Thoracic aorta (tissue), 2 donors: ENCODE measurements at places on chromosomes 12 and 14. TPM values are rescaled to one million over a fixed set of nuclear protein-coding genes. Genes with fewer than 3 reads are reported as not detected.

DNA sequence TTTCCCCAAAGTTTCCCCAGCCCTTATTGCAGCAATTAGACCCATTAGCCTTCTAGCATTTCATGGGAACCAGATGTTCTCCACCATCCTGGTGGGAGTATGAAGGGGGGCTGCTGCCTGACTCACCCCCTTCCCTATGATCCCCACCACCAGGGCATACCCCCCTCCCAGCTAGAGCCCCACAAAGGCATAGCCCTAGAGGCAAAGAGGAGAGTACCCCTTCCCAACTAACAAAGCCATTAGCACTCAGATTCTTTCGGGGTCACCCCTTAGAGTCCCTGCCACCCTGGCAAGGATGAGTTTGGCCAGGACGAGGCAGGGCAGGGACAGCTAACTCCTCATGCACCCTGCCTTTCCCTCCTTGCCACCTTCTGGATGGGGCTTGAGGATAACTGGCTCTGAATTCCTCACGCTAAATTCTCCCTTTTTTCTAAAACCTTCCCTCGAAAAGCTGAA lies 9.2 kb downstream of the RARG start:
- peaks cover 3% of the 10 kb centered on the region for H3K36me3 ChIP-seq
- peak overlapping the region; percentile 97 for H3K27ac ChIP-seq
- H3K27me3 ChIP-seq, result no peaks in the 10 kb centered on the region
- peak overlapping the region; percentile 4 for H3K4me3 ChIP-seq
- H3K4me1 ChIP-seq, result peaks cover 32% of the 10 kb centered on the region

Gene TOMM20L
- not detected for total RNA-seq

DNA sequence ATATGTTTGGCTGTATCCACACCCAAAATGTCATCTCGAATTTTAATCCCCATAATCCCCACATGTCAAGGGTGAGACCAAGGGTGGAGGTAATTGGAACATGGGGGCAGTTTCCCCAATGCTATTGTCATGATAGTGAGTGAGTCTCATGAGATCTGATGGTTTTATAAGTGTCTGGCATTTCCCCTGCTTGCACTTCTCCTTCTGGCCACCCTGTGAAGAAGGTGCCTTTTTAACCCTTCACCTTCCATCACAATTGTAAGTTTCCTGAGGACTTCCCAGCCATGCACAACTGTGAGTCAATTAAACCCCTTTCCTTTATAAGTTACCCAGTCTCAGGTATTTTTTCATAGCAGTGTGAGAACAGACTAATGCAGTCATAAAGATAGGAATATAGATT lies 216.7 kb upstream of the SSTR1 start:
- DNase-seq, result no peak
- no peaks in the 10 kb centered on the region for H3K36me3 ChIP-seq
- no peaks in the 10 kb centered on the region for H3K27me3 ChIP-seq
- no peak overlapping the region for H3K27ac ChIP-seq
- no peaks in the 10 kb centered on the region for H3K4me1 ChIP-seq

DNA sequence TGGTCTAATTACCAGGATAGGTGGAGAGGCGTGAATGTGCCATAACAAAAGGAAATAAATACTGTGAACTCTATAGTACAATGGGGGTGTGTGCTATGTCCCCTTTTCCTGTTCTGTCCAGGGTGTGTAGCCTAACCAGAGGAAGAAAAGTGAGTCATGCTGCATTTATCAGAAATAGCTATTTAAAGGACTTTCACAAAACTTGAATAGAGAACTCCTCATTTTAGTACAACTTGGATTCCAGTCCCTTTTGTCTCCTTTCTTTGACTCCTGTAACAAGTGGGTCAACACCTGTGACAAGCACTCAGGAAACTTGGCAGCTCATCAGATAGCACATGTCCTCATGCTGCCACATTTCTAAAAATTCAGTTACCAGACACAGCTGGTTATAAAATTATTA lies 123.4 kb downstream of the CCDC91 start:
- no peak for DNase-seq
- no peak overlapping the region for H3K4me3 ChIP-seq
- H3K27me3 ChIP-seq, result no peaks in the 10 kb centered on the region
- H3K4me1 ChIP-seq, result peaks cover 11% of the 10 kb centered on the region
- no peaks in the 10 kb centered on the region for H3K36me3 ChIP-seq

DNA sequence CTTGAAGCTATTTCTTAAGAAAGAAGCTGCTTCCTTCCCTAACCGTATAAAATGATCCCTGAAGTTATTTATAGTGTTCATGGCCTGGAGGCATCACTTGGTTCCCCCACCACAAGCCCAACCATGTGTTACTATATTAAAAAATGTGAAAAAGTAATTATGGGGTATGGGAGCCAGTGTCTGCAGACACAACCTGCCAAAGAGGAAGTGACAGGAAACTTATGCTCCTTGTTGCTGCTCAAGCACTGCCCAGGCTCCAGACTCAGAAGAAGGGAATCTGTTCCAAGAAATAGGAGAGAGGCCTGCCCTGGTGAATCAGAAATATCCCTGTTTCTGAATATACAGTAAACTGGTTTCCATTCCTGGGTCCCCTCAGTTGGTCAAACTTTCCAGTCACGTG lies 217.2 kb upstream of the BMP4 start:
- peak overlapping the region; percentile 40 for H3K27ac ChIP-seq
- H3K4me3 ChIP-seq, result no peak overlapping the region
- H3K36me3 ChIP-seq, result no peaks in the 10 kb centered on the region

Gene GLIPR1
- 103 TPM for total RNA-seq

DNA sequence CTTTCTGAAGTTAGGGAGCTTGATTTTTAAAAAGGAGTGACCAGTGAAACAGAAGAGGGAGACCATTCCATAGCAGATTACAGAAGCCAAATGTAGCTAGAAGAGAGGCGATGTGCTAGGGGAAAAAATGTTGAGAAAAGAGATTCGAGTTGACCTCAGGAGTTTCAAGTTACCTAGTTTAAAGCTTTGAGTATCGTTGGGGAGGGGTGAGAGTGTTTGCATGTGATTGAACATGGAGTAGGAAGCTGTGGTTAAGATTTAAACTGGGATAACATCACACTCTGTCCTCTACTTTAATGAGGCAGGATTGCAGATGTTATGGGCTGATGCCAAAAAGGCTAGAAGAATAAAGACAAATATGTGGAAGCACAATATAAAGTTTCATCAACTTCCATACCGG lies 3.7 kb downstream of the LETMD1 start:
- H3K4me1 ChIP-seq, result peaks cover 12% of the 10 kb centered on the region
- H3K27ac ChIP-seq, result no peak overlapping the region
- H3K27me3 ChIP-seq, result no peaks in the 10 kb centered on the region
- DNase-seq, result no peak
- peaks cover 23% of the 10 kb centered on the region for H3K36me3 ChIP-seq
- H3K4me3 ChIP-seq, result no peak overlapping the region

GRCh38 chr14:102838501-102838900 lies 61.3 kb downstream of the TRAF3 start:
- no peaks in the 10 kb centered on the region for H3K27me3 ChIP-seq
- no peaks in the 10 kb centered on the region for H3K36me3 ChIP-seq
- no peaks in the 10 kb centered on the region for H3K4me1 ChIP-seq
- no peak overlapping the region for H3K27ac ChIP-seq
- H3K4me3 ChIP-seq, result no peak overlapping the region
- DNase-seq, result no peak

GRCh38 chr12:11856971-11857370 lies 207.5 kb downstream of the ETV6 start:
- no peak overlapping the region for H3K27ac ChIP-seq
- H3K4me3 ChIP-seq, result no peak overlapping the region

GRCh38 chr12:88571543-88571942 lies 8.7 kb downstream of the KITLG start:
- DNase-seq, result no peak
- H3K36me3 ChIP-seq, result no peaks in the 10 kb centered on the region
- no peak overlapping the region for H3K27ac ChIP-seq
- no peaks in the 10 kb centered on the region for H3K4me1 ChIP-seq

GRCh38 chr12:65958456-65958855 lies 134.2 kb downstream of the HMGA2 start:
- no peaks in the 10 kb centered on the region for H3K4me1 ChIP-seq
- no peaks in the 10 kb centered on the region for H3K27me3 ChIP-seq
- no peak for DNase-seq
- H3K4me3 ChIP-seq, result no peak overlapping the region
- no peak overlapping the region for H3K27ac ChIP-seq

DNA sequence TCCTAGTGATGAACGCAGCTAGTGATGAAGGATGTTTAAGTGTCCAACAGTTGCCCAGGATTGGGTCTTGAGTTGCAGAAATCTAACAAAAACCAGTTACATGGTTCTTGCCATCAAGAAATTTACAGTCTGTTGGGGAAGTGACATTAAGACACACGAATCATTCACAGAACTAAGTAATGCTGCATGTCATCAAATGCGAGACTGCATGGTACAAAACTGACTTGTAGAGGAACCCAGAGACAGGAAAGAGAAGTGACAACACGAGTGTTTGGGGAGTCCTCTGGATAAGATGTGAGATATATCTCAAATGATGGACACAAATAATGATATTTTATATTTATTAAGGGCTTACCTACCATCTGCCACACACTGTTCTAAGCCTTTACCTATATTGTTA lies 6.1 kb upstream of the SYNE3 start:
- no peak overlapping the region for H3K4me3 ChIP-seq
- no peak for DNase-seq
- H3K27ac ChIP-seq, result no peak overlapping the region
- H3K4me1 ChIP-seq, result peaks cover 72% of the 10 kb centered on the region
- H3K27me3 ChIP-seq, result no peaks in the 10 kb centered on the region

DNA sequence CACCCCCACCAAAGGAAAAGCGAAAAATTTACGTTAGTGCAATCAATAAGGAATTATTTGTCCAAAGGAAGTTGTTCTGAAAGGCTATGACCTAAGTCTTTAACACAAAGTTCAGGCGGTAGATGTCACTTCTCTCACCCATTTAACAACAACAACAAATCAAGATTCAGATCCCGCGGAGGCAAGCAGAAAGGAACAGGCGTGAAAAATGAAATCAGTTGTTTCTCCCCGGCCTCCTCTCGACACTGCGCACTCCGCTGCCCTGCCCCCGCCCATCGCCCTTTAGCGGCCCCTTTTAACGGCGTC lies 1.4 kb downstream of the DENND5B start:
- H3K36me3 ChIP-seq, result no peaks in the 10 kb centered on the region
- no peaks in the 10 kb centered on the region for H3K27me3 ChIP-seq
- no peak for DNase-seq
- peaks cover 26% of the 10 kb centered on the region for H3K4me1 ChIP-seq

GRCh38 chr12:27689558-27690180 lies 6.6 kb upstream of the REP15 start:
- no peaks in the 10 kb centered on the region for H3K27me3 ChIP-seq
- no peak overlapping the region for H3K27ac ChIP-seq
- no peak overlapping the region for H3K4me3 ChIP-seq
- no peaks in the 10 kb centered on the region for H3K4me1 ChIP-seq
- peaks cover 57% of the 10 kb centered on the region for H3K36me3 ChIP-seq
- DNase-seq, result no peak

DNA sequence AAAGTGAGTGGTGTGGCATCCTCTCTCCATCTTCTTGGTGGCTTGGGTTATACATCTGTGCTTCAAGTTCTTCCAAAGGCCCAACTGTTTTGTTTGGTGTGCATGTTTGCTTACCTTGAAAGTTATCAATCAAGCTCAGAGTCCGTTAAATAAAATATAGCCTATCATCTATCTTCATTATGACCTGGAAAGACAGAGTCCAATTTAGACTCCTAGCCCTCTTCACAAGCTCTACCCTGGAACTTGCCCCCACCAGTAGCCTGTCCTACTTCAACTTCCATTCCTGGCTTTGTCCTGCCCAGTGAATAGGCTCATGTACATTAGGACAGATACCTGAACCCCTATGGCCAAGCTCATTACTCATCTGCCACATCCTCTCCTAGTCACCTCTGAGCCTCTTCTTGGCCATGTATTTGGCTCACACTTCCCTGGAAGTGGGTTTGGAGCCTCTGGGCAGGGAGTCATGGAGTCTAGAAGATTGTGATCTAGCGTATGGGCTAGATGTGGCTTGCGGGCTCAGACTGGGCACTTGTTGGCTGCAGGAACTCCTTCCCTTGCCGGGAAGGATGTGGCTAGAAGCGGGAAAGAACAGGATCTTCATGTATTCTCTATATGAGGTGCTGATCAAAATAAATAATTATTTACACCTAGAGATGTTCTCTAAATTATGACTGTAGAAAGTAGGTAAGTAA lies 6.4 kb upstream of the SSTR1 start:
- no peak overlapping the region for H3K4me3 ChIP-seq
- H3K36me3 ChIP-seq, result no peaks in the 10 kb centered on the region
- no peaks in the 10 kb centered on the region for H3K27me3 ChIP-seq
- DNase-seq, result no peak
- no peaks in the 10 kb centered on the region for H3K4me1 ChIP-seq

DNA sequence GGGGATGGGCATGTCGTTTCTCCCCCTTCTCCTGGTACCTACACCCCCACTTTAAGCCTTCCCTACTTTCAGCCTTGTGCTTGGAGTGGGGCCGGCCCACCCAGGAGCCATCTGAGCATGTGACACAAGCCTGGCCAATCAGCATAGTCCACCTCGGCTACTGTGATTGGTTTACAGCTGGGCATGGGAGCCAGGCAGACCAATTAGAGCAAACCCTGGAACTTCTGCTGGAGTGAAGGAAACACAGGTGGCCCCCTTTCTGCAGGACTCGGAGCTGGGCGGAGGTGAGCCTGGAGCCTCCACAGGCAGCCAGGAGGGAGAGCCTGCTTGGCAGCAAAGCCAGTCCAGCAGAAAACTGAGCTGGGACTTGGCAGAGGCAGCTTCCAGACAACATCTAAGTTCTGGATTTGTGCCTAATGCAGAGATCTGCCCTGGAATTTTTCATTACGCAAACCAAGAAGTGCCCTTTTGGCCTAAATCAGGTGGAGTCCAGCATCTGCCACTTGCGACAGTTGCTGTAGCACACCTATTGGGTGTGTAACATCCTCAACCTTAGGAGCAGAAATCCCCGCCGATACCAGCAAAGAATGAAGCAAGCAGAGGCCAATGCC lies 59.5 kb downstream of the SCARB1 start:
- peak; percentile 17 for DNase-seq
- no peaks in the 10 kb centered on the region for H3K36me3 ChIP-seq
- no peaks in the 10 kb centered on the region for H3K27me3 ChIP-seq
- peak overlapping the region; percentile 58 for H3K4me3 ChIP-seq
- no peak overlapping the region for H3K27ac ChIP-seq
- no peaks in the 10 kb centered on the region for H3K4me1 ChIP-seq

- H3K4me1 ChIP-seq, result peaks cover 41% of the 10 kb centered on the region
- H3K36me3 ChIP-seq, result no peaks in the 10 kb centered on the region
- H3K27me3 ChIP-seq, result no peaks in the 10 kb centered on the region
These were observed 597 bp upstream of the GLTP start for GRCh38 chr12:109880938-109881337.

- H3K36me3 ChIP-seq, result no peaks in the 10 kb centered on the region
- H3K4me1 ChIP-seq, result no peaks in the 10 kb centered on the region
- no peak for DNase-seq
- no peaks in the 10 kb centered on the region for H3K27me3 ChIP-seq
- no peak overlapping the region for H3K27ac ChIP-seq
- no peak overlapping the region for H3K4me3 ChIP-seq
These were observed 469.9 kb downstream of the DPF3 start for GRCh38 chr14:72423957-72424356.

- no peak overlapping the region for H3K27ac ChIP-seq
- DNase-seq, result no peak
- no peaks in the 10 kb centered on the region for H3K27me3 ChIP-seq
These were observed 65.2 kb upstream of the AP4S1 start for GRCh38 chr14:30960216-30960615.

Gene OR4E2
- not detected for total RNA-seq

Gene KRT82
- not detected for total RNA-seq

GRCh38 chr12:56998316-56998715 lies 8.0 kb downstream of the ZBTB39 start:
- no peaks in the 10 kb centered on the region for H3K27me3 ChIP-seq
- no peak overlapping the region for H3K4me3 ChIP-seq
- H3K36me3 ChIP-seq, result peaks cover 14% of the 10 kb centered on the region
- no peak for DNase-seq
